Colonic mucosa (tissue), 4 donors: ENCODE measurements at places on chromosomes 12 and 14. TPM values are rescaled to one million over a fixed set of nuclear protein-coding genes. Genes with fewer than 3 reads are reported as not detected.
A peak's percentile ranks its signal among the peaks of the same experiment; 100 is the strongest.

GRCh38 chr12:19510461-19510860 lies 71.2 kb downstream of the AEBP2 start:
- H3K36me3 ChIP-seq, result no peaks in the 10 kb centered on the region
- no peak overlapping the region for H3K4me3 ChIP-seq

DNA sequence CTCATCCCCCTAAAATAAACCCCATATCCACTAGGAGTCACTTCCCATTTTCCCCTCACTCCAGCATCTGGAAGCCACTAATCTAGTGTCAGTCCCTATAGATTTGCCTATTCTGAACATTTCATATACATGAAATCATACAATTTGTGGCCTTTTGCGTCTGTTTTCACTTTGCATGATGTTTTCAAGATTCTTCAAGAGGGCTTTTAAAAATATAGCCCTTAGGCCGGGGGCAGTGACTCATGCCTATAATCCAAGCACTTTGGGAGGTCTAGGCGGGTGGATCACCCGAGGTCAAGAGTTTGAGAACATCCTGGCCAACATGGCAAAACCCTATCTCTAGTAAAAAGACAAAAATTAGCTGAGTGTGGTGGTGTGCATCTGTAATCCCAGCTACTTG lies 104.7 kb downstream of the VEZT start:
- no peak for DNase-seq
- H3K27ac ChIP-seq, result no peak overlapping the region
- no peaks in the 10 kb centered on the region for H3K36me3 ChIP-seq
- H3K4me3 ChIP-seq, result no peak overlapping the region

GRCh38 chr12:12365446-12365802 lies 8.5 kb downstream of the BORCS5 start:
- no peaks in the 10 kb centered on the region for H3K36me3 ChIP-seq
- H3K27ac ChIP-seq, result no peak overlapping the region
- no peaks in the 10 kb centered on the region for H3K27me3 ChIP-seq

DNA sequence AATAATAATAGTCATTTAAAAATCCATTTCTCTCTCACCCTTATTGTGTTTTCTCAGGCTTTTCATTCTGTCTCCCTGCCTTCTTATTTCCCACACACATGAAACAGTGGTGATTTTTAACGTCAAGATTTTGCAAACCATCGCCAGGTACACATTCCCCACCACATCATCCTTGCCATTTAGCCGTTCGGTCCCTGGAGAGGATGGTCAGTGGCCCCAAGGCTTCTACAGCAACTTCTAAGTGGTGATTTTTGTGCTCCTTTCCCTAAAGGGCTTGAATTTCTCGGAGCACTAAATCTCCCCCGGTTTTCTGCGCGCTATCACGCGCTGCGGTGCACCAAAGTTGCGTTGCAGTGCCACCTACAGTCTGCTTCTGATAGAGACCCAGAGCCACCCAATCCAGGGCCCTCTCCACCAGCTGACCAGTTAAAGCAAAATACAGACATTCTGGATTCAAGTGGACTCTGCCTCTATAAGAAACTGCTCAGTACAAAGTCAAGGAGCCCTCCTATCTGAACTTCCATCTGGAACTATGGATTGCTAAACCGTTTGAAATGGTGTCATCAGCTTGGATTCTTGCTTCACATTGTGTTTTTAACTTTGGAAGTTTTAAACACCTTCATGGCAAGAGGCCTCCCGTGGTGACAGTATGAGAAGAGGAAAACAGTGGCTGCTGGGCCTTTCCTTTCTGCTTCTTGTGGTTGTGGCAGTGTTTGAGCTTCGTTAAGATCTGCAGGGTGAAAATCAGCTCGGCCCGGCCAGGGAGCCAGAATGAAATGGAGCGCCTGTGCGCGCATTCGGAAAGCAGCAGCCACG lies 234.0 kb downstream of the SPTSSA start:
- H3K4me3 ChIP-seq, result no peak overlapping the region
- H3K27ac ChIP-seq, result peak overlapping the region; percentile 43
- peaks cover 9% of the 10 kb centered on the region for H3K4me1 ChIP-seq
- H3K27me3 ChIP-seq, result no peaks in the 10 kb centered on the region

GRCh38 chr12:49796155-49796554 lies 32.1 kb downstream of the NCKAP5L start:
- DNase-seq, result no peak
- no peaks in the 10 kb centered on the region for H3K27me3 ChIP-seq
- H3K27ac ChIP-seq, result no peak overlapping the region
- no peaks in the 10 kb centered on the region for H3K4me1 ChIP-seq
- no peak overlapping the region for H3K4me3 ChIP-seq

DNA sequence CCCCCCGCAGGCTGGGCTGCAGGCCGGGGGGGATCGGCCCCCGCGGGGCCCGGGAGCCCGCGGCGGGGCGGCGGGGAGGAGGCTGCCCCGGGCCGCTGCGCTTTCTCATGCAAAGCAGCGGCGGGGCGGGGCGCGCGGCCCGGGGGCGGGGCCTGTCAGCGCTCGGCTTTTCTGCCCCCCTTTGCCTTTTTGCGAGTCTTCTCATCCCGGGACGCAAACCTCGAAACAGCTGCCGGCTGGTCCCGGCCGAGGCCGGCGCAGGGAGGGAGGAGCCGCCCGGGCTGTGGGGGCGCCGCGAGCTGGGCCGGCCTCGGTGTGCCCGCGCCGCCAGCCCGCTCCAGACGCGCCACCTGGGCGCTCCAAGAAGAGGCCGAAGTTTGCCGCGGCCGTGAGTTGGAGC lies at the start of gene FZD10:
Gene FZD10 (plus strand): TSS at position 198 of the 400 bp plus-strand sequence. CDS start 479 bp downstream, outside the sequence.
- peak; percentile 41 for DNase-seq
- no peaks in the 10 kb centered on the region for H3K36me3 ChIP-seq
- peak within 1 kb of the TSS; percentile 25 for H3K4me3 ChIP-seq
- no peaks in the 10 kb centered on the region for H3K4me1 ChIP-seq
- peaks cover 42% of the 10 kb centered on the region for H3K27me3 ChIP-seq

GRCh38 chr14:44782775-44783238 lies 178.9 kb downstream of the KLHL28 start:
- no peak overlapping the region for H3K27ac ChIP-seq
- no peak for DNase-seq
- H3K4me3 ChIP-seq, result no peak overlapping the region
- H3K36me3 ChIP-seq, result no peaks in the 10 kb centered on the region
- H3K27me3 ChIP-seq, result no peaks in the 10 kb centered on the region
- no peaks in the 10 kb centered on the region for H3K4me1 ChIP-seq

DNA sequence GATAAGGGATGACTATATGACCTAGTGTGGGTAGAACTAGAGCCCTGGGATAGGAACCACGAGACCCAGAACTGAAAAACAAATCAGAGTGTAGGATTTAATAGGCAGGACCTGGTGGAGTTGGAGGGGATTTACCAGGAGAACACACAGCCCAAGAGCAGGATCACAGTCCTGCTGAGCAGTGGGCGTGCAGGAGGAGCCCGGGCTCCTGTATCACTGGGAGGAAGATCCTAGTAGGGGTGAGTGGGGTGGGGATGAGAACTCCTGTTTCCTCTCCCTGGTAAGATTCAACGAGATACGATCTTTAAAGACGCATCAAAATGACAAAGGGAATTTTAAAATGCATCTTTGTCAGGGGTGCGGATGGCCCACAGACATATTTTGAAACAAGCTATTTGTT lies 220.1 kb downstream of the GALC start:
- no peak for DNase-seq
- H3K4me1 ChIP-seq, result no peaks in the 10 kb centered on the region
- no peaks in the 10 kb centered on the region for H3K27me3 ChIP-seq
- no peaks in the 10 kb centered on the region for H3K36me3 ChIP-seq
- no peak overlapping the region for H3K27ac ChIP-seq

- DNase-seq, result peak; percentile 79
- no peaks in the 10 kb centered on the region for H3K36me3 ChIP-seq
- H3K27ac ChIP-seq, result no peak overlapping the region
- peaks cover 44% of the 10 kb centered on the region for H3K27me3 ChIP-seq
- no peaks in the 10 kb centered on the region for H3K4me1 ChIP-seq
Measured at GRCh38 chr14:100566119-100566518, 21.1 kb downstream of the BEGAIN start.

GRCh38 chr12:81329085-81329484 lies 251.2 kb downstream of the ACSS3 start:
- H3K4me1 ChIP-seq, result no peaks in the 10 kb centered on the region
- no peaks in the 10 kb centered on the region for H3K27me3 ChIP-seq
- H3K27ac ChIP-seq, result no peak overlapping the region
- H3K4me3 ChIP-seq, result no peak overlapping the region

GRCh38 chr14:32043624-32044023 lies 33.5 kb upstream of the ARHGAP5 start:
- H3K27ac ChIP-seq, result no peak overlapping the region
- no peaks in the 10 kb centered on the region for H3K4me1 ChIP-seq
- no peak for DNase-seq

DNA sequence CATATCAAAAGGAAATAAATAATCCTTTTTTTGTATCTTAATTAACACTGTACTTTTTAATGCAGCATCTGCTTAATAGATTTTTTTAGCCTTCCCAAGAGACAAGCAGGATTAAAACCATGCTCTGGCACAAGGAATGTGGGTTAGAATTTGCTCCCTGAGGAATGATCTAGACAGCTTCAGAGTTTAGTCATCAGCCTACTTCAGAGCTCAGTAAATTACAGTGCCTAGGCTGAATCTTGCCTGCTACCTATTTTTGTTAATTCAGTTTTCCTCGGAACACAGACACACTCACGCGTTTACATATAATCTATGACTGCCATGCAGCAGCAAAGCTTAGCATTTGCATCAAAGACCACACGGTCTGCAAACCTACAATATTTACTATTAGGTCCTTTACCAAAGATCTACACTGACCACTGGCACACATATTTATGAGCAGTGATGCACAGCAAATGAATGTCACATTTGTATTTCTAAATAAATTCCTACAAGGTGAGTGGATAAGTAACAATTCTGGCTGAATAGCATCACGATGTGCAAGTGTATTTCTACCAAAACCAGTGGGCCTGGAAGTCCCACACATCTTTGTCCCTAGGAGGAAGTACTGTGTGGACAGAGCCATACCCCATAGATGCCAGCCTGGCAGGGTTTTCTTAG lies 309.8 kb upstream of the TMEM132C start:
- H3K36me3 ChIP-seq, result no peaks in the 10 kb centered on the region
- DNase-seq, result no peak
- no peak overlapping the region for H3K27ac ChIP-seq
- no peaks in the 10 kb centered on the region for H3K4me1 ChIP-seq
- H3K27me3 ChIP-seq, result no peaks in the 10 kb centered on the region

GRCh38 chr12:50309950-50310349 lies 26.6 kb upstream of the LIMA1 start:
- H3K36me3 ChIP-seq, result no peaks in the 10 kb centered on the region
- no peaks in the 10 kb centered on the region for H3K27me3 ChIP-seq
- no peak for DNase-seq
- H3K4me1 ChIP-seq, result no peaks in the 10 kb centered on the region

- H3K27ac ChIP-seq, result peak overlapping the region; percentile 81
- DNase-seq, result no peak
Measured at GRCh38 chr14:69648480-69649451, 37.4 kb downstream of the SUSD6 start.

DNA sequence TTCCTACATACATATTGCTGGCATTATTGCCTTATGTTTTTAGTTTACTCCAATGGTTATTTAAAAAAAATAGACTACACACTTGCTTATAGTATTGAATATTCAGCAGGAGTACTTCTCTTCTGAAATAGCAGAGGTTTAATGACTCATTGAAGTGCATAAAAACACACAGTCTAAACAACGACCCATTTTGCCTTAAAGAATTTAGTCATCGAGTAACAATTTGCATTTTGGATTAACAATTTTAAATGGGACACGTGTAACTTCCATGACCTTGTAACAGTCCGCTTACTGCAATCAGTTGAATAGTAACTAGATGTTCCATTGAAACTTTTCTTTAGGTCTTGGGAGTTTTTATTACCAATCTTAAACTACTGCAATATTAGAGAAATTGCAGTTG lies 9.0 kb downstream of the TRHDE start:
- no peak for DNase-seq
- H3K4me3 ChIP-seq, result no peak overlapping the region
- no peak overlapping the region for H3K27ac ChIP-seq
- H3K4me1 ChIP-seq, result no peaks in the 10 kb centered on the region

- no peaks in the 10 kb centered on the region for H3K27me3 ChIP-seq
- H3K27ac ChIP-seq, result no peak overlapping the region
- no peaks in the 10 kb centered on the region for H3K36me3 ChIP-seq
- DNase-seq, result no peak
Measured at GRCh38 chr12:128455851-128456250, 188.9 kb downstream of the TMEM132C start.

DNA sequence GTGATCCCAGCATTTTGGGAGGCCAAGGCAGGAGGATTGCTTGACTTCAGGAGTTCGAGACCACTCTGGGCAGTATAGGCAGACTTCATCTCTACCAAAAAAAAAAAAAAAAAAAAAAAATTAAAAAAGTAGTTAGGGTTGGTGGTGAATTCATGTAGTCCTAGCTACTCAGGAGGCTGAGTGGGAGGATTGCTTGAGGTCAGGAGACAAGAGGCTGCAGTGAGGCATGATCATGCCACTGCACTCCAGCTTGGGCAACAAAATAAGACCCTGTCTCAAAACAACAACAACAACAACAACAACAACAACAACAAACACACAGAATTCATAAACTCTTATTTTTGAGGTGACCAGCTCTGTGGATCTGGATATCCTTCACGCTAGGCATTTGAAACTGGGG lies 17.1 kb downstream of the SLC25A3 start:
- H3K27ac ChIP-seq, result no peak overlapping the region
- no peaks in the 10 kb centered on the region for H3K27me3 ChIP-seq
- no peak overlapping the region for H3K4me3 ChIP-seq
- no peaks in the 10 kb centered on the region for H3K4me1 ChIP-seq
- DNase-seq, result no peak

DNA sequence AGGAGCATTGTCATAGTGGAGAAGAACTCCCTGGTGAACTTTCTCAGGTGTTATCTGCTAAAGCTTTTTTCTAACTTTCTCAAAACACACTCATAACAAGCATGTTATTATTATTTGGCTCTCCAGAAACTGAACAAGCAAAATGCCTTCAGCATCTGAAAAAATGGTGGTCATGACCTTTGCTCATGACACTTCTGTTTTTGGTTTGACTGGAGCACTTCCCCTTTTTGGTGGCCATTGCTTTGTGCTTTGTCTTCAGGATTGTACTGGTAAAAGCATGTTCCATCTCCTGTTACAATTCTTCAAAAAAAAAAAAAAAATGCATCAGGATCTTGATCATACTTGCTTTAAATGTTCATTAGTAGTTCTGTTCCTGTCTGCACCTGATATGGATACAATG lies 1241.6 kb upstream of the USP15 start:
- no peak for DNase-seq
- no peaks in the 10 kb centered on the region for H3K36me3 ChIP-seq
- no peak overlapping the region for H3K27ac ChIP-seq
- H3K4me1 ChIP-seq, result no peaks in the 10 kb centered on the region
- H3K27me3 ChIP-seq, result no peaks in the 10 kb centered on the region
- H3K4me3 ChIP-seq, result no peak overlapping the region

Gene RD3L
- total RNA-seq, result not detected

Gene EPS8
- total RNA-seq, result 93.7 TPM

Gene LAG3
- total RNA-seq, result 1.2 TPM

Gene ANO4
- total RNA-seq, result 0.19 TPM

Gene SMCO2
- not detected for total RNA-seq

Gene MMP14
- 59.1 TPM for total RNA-seq
